MV-4-11 (cell line): ENCODE measurements at places on chromosomes 1 and 21.

DNA sequence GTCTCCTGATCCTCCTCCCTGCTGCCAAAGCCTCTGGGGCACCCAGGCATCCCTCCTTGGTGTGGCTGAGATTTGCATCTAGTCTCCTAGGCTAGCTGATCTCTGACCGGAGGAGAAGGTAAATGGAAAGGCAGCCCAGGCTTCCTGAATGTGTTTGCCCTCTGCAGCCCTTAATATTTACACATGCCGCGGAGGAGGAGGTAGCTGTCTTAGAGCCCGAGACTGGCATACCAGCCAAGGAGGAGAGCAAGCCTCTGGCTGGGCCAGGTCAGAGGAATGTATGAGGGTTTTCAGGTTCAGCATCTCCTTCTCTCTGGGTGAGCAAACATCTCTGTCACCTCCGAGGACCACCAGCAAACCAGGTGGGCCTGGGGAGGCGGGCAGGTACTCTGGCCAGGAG is 86.0 kb upstream of the GRIK3 start:
- no peak for DNase-seq

DNA sequence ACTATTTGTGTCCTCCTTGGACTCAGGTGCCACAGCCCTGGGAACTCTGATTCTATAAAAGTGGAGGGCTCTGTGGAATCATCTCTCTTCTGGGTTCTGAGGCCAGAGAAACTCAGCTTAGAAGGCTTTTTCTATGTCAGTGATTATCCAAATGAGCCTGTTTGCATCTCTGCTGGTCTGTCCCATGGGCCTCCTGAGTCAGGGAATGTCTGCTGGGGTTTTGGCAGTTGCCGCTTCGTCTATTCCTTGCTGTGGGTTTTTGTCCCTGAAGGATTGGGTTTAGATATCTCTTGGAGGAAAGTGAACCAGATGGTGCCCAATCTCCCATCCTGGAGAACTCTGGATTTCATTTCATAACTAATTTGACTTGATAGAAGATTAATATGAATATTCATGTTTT is 297.6 kb downstream of the HHAT start:
- no peak for DNase-seq

- no peak for DNase-seq
Observed at GRCh38 chr1:20867847-20868246, 80.7 kb upstream of the HP1BP3 start.

DNA sequence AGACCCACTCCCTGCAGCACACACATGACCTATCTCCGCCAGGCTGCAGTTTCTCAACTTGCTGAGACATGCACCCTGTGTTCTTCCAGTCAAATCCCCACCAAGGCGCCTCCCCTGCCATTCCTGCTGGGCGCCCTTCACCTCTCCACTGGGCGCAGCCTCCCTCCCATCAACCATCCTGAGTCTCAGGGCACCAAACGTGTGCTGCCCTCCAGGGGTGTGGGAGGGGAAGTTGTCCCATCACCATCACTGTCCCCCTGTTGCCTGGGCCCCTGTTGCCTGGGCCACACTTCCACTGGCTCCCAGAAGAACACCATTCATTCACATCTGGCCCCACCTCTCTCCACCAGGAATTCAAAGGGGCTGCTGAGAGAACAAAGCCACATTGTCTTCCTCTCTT is 44.9 kb upstream of the EFHD2 start:
- DNase-seq = no peak

- peak; percentile 52 for DNase-seq
Observed at GRCh38 chr1:82143108-82143833, 342.5 kb downstream of the ADGRL2 start.

DNA sequence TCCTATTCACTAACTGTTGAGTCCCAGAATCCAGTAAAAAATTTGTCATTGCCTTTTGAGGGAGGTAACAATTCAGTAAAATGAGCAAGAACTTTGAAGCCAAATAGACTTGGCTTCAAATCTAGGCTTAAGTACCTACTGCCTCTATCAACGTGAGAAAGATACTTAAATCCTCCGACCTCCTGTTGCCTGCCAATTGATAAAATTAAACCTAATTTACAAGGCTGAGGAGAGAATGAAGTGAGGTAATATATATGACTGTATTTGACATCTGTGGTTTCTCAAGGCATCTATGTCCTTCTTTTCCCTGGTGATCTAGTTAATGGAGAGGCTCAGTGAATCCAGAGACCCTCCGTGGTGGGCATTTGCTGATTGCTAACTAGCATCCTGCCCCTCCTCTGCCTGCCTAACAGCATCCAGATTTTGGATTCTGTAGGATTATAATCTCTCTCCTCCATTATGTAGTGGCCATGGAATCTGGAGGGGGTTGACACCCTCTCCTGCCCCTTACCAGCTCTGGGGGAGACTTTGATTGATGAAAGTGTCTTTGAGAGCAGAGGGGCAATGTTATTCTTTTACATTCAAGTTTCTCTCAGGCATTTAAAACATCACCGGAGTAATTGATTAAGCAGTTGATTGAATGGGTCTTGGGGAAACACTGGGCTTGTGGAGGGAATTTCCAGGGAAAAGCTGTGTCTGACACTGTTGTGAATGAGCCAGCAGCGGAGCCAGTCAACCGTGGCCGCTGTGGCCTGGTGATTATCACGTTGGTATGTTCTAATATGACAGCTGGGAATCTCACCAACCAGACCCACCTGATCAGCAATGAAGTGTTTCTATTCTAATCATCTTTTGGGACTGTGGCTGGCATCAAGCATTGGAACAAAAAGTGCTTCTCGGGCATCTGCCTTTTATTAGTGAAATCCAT is 140.7 kb upstream of the FAM78B start:
- no peak for DNase-seq

DNA sequence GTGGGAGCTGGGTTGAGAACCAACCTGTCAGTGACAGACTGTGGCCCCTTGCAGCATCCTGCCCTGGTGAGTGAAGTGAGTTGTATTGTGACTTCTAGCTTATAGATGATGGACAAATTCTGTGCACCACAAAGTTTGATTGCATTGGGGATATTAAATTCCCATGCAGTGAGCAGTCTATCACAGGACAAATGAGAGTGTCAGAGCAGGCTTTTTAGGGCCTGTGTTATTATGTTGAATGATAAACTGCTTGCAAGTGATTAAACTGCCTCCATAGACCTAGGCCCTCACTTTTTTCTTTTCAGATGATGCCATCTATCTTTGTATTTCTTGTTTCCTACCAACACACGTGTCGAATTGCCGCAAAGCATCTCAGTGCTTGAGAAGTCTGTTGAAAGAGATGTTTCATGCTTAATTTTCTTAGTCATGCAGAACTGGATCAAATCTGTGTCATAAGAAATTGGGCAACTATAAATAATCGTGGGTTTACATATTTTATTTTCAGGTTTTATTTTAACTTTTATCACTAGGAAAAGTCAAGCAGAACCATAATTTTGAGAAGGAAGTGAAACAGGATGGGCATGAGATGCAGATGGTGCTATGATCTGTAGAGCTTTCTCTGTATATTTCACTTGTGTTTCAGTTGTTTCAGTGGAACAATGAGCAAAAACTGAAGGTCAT is 199.2 kb downstream of the S1PR1 start:
- no peak for DNase-seq

GRCh38 chr1:96306809-96307560 is 414.6 kb upstream of the PTBP2 start:
- DNase-seq = no peak

- DNase-seq = no peak
Observed at GRCh38 chr1:20981915-20982314, 194.8 kb downstream of the EIF4G3 start.

- DNase-seq = no peak
Observed at GRCh38 chr1:151060007-151060656, at the start of gene MLLT11. TSS of gene MLLT11 (plus strand) at chr1:151060397. CDS start at chr1:151067225, 6,828 bp downstream.

- DNase-seq = peak; percentile 32
Observed at GRCh38 chr1:169326956-169327268, 40.7 kb downstream of the NME7 start.

- no peak for DNase-seq
Observed at GRCh38 chr1:157202331-157202730, 64.1 kb upstream of the ETV3 start.

DNA sequence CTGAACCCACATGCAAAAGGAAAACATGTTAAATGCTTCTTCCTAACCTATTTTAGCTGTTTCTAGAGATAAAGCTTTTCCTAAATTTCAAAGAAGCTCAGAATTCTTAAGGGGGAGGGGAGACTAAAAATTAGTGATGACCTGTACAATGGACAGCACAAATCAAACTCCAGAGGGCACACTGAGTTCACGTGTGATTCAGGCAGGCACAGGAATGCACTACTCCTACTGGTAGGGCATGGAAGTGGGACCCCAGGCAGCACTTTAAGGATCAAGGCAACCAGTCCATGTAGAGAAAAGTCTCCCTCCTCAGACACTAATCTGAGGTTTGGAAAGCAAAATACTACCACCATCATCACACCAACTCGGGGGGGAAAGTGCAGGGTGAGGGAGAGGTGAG is 31.3 kb upstream of the CLCA4 start:
- DNase-seq = no peak

DNA sequence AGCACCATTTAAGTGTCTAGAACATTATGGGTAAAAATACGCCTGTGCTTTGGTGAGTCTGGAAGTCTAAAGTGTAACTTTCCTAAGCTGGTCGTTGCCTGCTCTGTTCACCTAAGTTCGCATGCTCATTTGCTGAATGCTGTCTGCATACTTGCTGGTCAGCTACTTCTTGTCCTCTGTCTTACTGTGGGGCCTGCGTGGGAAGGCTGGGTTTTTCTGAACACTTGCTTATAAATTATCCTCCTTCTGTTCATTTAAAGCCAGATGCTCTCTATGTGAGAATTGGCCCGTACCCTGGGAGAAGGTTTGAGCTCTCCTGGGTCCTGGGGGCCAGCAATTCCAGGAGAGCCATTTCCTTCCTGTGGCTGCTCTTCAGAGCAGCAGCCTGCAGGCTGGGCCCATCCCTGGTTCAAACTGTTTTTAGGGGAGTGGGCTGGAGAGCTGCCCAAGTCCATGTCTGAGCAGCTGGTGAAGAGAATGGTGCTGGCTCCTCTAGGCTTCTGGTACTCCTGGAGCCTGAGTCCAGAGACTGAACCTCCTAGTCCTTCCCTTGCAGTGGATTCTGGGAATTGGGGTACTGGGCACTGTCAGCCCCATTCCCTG is 75.7 kb downstream of the GALNT2 start:
- no peak for DNase-seq

- DNase-seq = no peak
Observed at GRCh38 chr1:63628607-63629006, 35.4 kb downstream of the PGM1 start.

GRCh38 chr1:5466487-5466886 is 525.7 kb downstream of the NPHP4 start:
- DNase-seq = peak; percentile 78

GRCh38 chr1:216563087-216563486 is 139.8 kb upstream of the USH2A start:
- no peak for DNase-seq

GRCh38 chr21:42400525-42400924 is 3.2 kb upstream of the UBASH3A start:
- DNase-seq = no peak

GRCh38 chr1:172742599-172743500 is 83.9 kb downstream of the FASLG start:
- DNase-seq = peak; percentile 24

DNA sequence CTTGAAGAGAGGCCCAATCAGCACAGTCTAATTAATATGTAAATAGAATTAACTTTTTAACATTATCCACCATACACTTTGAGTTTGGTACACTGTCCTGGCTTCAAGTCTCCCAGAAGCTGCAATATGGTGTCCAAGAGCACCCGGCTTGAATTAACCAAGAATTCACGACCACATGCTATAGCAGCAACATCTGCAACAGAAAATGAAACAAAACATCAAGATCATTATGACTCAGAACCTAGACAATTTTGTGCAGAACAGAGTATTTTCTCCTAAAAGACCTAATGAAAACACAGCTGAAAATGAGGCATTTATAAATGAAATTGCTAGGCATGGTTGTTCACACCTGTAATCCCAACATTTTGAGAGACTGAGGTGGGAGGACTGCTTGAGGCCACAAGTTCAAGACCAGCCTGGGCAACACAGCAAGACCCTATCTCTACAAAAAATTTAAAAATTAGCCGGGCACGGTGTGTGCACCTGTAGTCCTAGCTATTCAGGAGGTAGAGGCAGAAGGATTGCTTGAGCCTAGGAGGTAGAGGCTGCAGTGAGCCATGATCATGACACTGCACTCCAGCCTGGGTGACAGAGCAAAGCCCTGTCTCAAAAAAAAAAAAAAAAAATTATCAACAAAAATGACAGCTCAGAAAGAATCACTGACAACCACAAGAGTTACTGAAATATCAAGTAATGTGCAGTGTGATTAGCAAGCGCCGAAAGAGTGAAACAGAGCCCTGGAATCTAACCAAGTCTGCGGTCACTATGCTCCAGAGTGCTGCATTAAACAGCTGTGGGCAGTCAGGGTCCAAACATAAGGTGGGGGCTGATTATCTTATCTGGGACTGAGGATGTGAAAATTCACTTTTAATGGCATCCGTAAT is 45.3 kb downstream of the HSF2BP start:
- DNase-seq = peak; percentile 1

DNA sequence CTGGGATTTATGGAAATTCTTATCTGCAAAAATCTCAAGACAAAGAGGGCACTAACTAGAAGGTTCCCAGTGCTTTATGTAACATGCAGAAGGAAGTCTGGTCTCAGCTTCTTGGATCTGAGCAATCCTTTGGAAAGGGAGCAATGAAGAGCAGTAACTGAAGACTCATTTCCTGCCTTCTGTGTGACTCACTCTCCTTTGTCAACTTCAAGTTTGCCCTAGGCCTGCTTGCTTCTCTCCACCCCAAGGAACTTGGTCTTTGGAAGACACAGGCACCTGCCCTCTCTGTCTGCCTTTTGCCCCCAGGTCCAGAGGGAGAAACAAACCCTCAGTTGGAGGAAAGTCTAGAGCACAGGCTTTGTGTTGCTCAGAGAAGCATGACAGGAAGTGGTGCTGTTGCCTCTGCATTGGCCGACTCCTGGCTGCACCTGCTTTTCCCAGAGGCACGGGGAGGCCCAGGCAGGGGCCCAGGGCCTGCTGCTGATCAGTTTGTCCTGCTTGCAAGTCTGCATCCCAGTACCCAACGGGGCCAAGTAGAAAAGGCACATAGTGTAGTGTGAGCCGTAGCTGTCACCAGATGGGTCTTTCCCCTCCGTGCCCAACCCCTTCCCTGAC is 137.2 kb downstream of the DHRS3 start:
- DNase-seq = peak; percentile 54

DNA sequence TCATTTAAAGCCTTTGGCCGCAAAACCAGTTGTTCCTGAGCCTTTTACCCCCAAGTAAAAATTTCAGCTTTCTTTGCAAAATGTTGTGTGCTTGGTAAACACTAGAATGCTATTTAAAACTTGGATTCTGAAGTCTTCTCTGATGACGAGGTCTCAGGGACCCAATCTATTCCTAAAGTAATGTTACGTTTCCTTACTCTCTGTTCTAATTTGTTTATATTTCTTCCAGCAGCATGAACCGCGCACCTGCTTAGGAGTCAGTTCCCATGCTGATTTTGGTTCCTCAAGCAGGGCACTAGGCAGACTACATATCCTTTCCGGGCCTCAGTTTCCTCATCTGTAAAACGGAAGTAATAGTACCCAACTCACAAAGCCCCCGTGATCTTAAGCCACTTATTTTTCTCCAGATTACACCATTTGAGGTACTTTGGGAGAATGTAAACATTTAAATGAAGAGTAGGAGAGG is 969 bp upstream of the ALDH4A1 start:
- no peak for DNase-seq

- DNase-seq = no peak
Observed at GRCh38 chr1:117364240-117364639, 3.0 kb upstream of the MAN1A2 start.

GRCh38 chr1:8055973-8056372 is 29.9 kb upstream of the ERRFI1 start:
- DNase-seq = peak; percentile 66
